Activated T-cell treated with anti-CD3 and anti-CD28 coated beads, Interleukin-2, amount 50 U/mL, for 72 hours (primary cell): ENCODE measurements at places on chromosomes 3 and 15. TPM values are rescaled to one million over a fixed set of nuclear protein-coding genes. Genes with fewer than 3 reads are reported as not detected.
A peak's percentile ranks its signal among the peaks of the same experiment; 100 is the strongest.

- no peaks in the 10 kb centered on the region for H3K4me1 ChIP-seq
- no peaks in the 10 kb centered on the region for H3K36me3 ChIP-seq
- DNase-seq, result no peak
- H3K4me3 ChIP-seq, result no peak overlapping the region
Observed at GRCh38 chr3:54065140-54065539, 57.2 kb upstream of the CACNA2D3 start.

GRCh38 chr15:100078511-100079220, 263.1 kb downstream of the ADAMTS17 start:
- no peak overlapping the region for H3K27ac ChIP-seq
- H3K4me1 ChIP-seq, result no peaks in the 10 kb centered on the region
- no peak for DNase-seq
- peaks cover 1% of the 10 kb centered on the region for H3K36me3 ChIP-seq
- no peaks in the 10 kb centered on the region for H3K27me3 ChIP-seq

DNA sequence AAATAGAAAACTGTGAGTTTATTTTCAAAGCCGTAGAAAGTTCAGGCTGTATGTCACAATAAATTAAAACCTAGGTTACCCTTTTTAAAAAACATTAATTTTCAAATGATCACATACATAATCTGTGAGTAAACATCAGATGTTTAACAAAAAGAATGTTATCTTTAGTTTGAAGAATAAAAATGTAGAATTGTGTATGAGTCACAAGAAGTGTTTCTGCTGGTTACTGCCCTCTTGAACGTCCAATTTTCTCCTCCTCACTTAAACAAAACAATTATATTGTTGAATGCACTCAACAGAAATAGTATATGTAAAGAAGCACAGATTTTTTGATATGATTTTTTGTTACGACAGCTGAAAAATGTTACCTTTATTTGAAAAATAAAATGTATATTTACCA, 855.1 kb downstream of the ROBO1 start:
- H3K4me3 ChIP-seq, result no peak overlapping the region
- no peaks in the 10 kb centered on the region for H3K4me1 ChIP-seq
- DNase-seq, result no peak

AQP9 gene
- total RNA-seq, result 0.36 TPM

HYKK gene
- 2.9 TPM for total RNA-seq

- no peaks in the 10 kb centered on the region for H3K27me3 ChIP-seq
- DNase-seq, result no peak
- no peaks in the 10 kb centered on the region for H3K4me1 ChIP-seq
- H3K36me3 ChIP-seq, result no peaks in the 10 kb centered on the region
Observed at GRCh38 chr3:168977716-168978374, 685.7 kb downstream of the MECOM start.

DNA sequence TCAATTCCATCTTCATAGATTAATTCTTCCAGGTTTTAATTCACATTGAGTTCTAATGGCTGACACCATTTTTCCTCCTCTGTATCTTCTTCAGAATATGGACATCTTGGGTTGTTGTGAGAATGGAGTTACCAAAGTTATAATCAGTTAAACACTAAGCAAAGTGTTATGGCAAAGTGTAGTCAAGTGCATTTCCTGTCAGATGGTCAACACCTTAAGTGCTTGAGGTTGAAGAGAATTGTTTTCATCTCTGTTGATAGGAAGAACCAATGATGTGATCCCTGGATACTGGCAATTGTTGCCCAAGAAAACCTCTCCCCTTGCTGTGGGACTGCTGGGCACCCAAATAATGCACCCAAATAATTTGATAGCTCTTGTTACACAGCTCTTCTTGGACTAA, 102.6 kb upstream of the SATB1 start:
- peaks cover 29% of the 10 kb centered on the region for H3K4me1 ChIP-seq
- H3K36me3 ChIP-seq, result peaks cover 18% of the 10 kb centered on the region
- no peak overlapping the region for H3K27ac ChIP-seq

- peaks cover 4% of the 10 kb centered on the region for H3K27me3 ChIP-seq
- no peak for DNase-seq
- no peak overlapping the region for H3K4me3 ChIP-seq
- no peaks in the 10 kb centered on the region for H3K36me3 ChIP-seq
- H3K27ac ChIP-seq, result no peak overlapping the region
Observed at GRCh38 chr3:125186800-125187598, 25.5 kb downstream of the SLC12A8 start.

DNA sequence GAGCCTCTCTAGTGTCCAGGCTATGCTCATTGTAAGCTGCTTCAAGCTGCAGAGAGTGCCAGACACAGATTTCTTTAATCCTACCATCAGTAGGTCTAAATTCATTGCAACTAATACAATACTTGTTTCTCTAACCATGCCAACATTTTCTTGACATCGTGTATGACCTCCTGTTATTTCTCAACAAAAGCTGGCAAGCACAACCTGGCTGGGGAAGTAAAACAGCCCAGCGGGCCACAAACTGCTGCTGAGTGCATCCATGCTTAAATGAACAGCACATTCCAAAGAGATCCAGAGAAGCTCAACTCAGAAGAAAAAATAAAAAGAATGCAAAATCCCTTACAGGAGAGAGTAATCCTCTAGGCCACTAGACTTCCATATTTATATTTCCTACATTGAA, 36.5 kb downstream of the GMNC start:
- no peak overlapping the region for H3K27ac ChIP-seq
- H3K36me3 ChIP-seq, result no peaks in the 10 kb centered on the region
- no peak for DNase-seq

GRCh38 chr3:153963012-153963411, 158.2 kb upstream of the ARHGEF26 start:
- H3K36me3 ChIP-seq, result no peaks in the 10 kb centered on the region
- peaks cover 24% of the 10 kb centered on the region for H3K27me3 ChIP-seq
- H3K4me3 ChIP-seq, result no peak overlapping the region
- no peak overlapping the region for H3K27ac ChIP-seq
- no peak for DNase-seq
- no peaks in the 10 kb centered on the region for H3K4me1 ChIP-seq

- no peak overlapping the region for H3K4me3 ChIP-seq
- DNase-seq, result no peak
- H3K27me3 ChIP-seq, result no peaks in the 10 kb centered on the region
- H3K27ac ChIP-seq, result peak overlapping the region; percentile 28
Observed at GRCh38 chr3:9980251-9980650, 6.4 kb downstream of the EMC3 start.

ADGRG7 gene
- not detected for total RNA-seq

GRM7 gene
- not detected for total RNA-seq

- peaks cover 41% of the 10 kb centered on the region for H3K4me1 ChIP-seq
- peaks cover 2% of the 10 kb centered on the region for H3K36me3 ChIP-seq
- H3K27me3 ChIP-seq, result peaks cover 68% of the 10 kb centered on the region
- peak overlapping the region; percentile 57 for H3K4me3 ChIP-seq
- no peak overlapping the region for H3K27ac ChIP-seq
- peak; percentile 47 for DNase-seq
Observed at GRCh38 chr15:70474471-70475406, 288.6 kb downstream of the UACA start.

DNA sequence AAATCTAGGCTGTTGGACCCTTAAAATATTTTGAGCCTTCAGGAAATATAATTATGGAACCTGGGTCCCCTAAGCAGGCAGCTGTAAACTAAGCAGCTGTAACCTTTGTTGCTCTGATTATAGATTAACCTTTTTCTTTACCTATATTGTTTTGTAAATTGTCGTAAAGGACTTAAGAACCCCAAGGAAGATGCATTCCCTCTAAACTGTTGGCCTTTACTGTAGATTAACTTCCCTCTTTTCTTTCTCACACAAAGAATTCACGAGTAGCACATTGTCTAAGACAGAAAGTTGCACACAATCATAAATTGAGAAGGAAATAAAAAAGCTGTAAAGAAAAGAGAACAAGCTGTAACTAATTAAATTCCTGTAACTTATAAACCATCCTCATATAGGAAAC, 877.3 kb downstream of the ROBO2 start:
- H3K36me3 ChIP-seq, result no peaks in the 10 kb centered on the region
- no peaks in the 10 kb centered on the region for H3K4me1 ChIP-seq
- H3K27ac ChIP-seq, result no peak overlapping the region
- H3K27me3 ChIP-seq, result no peaks in the 10 kb centered on the region
- no peak overlapping the region for H3K4me3 ChIP-seq

DNA sequence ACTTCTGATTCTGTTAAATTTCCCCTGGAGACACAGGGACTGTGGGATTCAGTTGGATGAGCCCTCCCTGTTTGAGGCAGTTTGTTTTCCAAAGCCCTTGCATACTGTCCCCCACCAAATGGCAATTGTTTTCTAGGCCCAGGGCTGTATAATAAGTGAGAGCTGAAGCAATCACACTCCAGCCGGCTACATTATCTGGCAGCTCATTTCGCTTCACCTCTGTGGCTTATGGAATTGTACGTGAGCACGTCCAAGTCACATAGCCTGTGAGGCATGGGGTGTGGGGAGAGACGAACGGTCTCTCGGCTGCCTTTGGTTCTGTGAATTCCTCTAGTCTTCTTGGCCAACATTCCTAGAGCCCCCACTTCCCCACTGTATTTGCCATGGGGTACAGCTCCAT, 10.7 kb downstream of the RBP2 start:
- H3K27ac ChIP-seq, result no peak overlapping the region
- no peak for DNase-seq
- H3K4me3 ChIP-seq, result no peak overlapping the region
- H3K4me1 ChIP-seq, result no peaks in the 10 kb centered on the region
- no peaks in the 10 kb centered on the region for H3K36me3 ChIP-seq
- no peaks in the 10 kb centered on the region for H3K27me3 ChIP-seq

GRCh38 chr3:126983653-126984390, 907 bp downstream of the PLXNA1 start:
- peaks cover 20% of the 10 kb centered on the region for H3K4me1 ChIP-seq
- H3K27me3 ChIP-seq, result peaks cover 13% of the 10 kb centered on the region
- H3K4me3 ChIP-seq, result peak overlapping the region; percentile 64
- H3K36me3 ChIP-seq, result no peaks in the 10 kb centered on the region
- no peak overlapping the region for H3K27ac ChIP-seq

GRCh38 chr15:44654858-44655257, 8.6 kb downstream of the SPG11 start:
- peaks cover 33% of the 10 kb centered on the region for H3K4me1 ChIP-seq
- peaks cover 17% of the 10 kb centered on the region for H3K36me3 ChIP-seq
- H3K27ac ChIP-seq, result no peak overlapping the region

GRCh38 chr3:125358923-125359322, 16.2 kb downstream of the ZNF148 start:
- peak overlapping the region; percentile 22 for H3K4me3 ChIP-seq
- H3K4me1 ChIP-seq, result peaks cover 61% of the 10 kb centered on the region
- no peak for DNase-seq

- no peaks in the 10 kb centered on the region for H3K4me1 ChIP-seq
- H3K4me3 ChIP-seq, result no peak overlapping the region
- no peaks in the 10 kb centered on the region for H3K36me3 ChIP-seq
- H3K27ac ChIP-seq, result no peak overlapping the region
- no peak for DNase-seq
- peaks cover 9% of the 10 kb centered on the region for H3K27me3 ChIP-seq
Observed at GRCh38 chr15:81547521-81548132, 173.6 kb upstream of the TMC3 start.

KIF23 gene
- 56.2 TPM for total RNA-seq

MESP2 gene
- not detected for total RNA-seq

DNA sequence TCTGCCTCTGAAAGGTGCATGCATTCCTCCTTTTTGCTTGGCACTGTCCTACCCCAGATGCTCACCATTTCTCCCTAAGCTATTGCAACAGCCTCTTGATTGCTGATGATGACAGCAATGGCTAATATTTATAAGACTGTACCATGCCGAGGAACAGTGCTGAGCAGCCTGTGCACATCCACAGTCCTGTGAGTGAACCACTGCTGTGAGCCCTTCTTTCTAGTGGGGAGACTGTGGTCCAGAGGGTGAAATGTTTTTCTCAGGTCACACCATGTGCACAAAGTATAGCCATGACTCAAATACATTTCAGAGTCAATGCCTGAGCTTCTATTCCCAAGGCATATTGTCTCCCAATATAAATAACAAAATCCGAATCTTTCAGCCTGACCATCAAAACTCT, 231.2 kb upstream of the LRTM1 start:
- H3K27me3 ChIP-seq, result no peaks in the 10 kb centered on the region
- no peak overlapping the region for H3K27ac ChIP-seq
- H3K4me1 ChIP-seq, result no peaks in the 10 kb centered on the region

TTLL13 gene
- 0.24 TPM for total RNA-seq

DNA sequence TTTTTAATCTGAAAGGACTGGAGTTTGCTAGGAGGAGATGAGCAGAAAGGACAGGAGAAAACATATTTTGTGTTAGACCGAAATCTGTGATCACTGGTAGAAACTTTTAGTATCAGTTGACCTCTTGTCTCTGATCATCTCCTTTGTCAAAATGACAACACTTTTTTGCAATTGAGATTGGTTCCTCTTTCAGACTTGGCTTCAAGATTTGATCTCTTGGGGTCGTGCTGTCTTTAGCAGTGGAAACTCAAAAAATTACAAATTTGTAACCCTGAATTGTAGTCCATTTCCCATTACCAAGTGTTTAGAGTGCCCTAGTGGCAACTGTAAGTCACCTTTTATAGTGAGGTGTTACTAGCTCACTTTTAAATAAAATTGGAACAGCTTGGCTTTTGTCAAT, 107.4 kb downstream of the KLHL25 start:
- no peaks in the 10 kb centered on the region for H3K27me3 ChIP-seq
- peaks cover 59% of the 10 kb centered on the region for H3K4me1 ChIP-seq
- H3K4me3 ChIP-seq, result peak overlapping the region; percentile 76

- no peaks in the 10 kb centered on the region for H3K4me1 ChIP-seq
- H3K36me3 ChIP-seq, result no peaks in the 10 kb centered on the region
- H3K27me3 ChIP-seq, result peaks cover 28% of the 10 kb centered on the region
- no peak overlapping the region for H3K4me3 ChIP-seq
- H3K27ac ChIP-seq, result no peak overlapping the region
Observed at GRCh38 chr3:140204271-140204984, 269.4 kb downstream of the CLSTN2 start.

SEMA5B gene
- total RNA-seq, result not detected

DNA sequence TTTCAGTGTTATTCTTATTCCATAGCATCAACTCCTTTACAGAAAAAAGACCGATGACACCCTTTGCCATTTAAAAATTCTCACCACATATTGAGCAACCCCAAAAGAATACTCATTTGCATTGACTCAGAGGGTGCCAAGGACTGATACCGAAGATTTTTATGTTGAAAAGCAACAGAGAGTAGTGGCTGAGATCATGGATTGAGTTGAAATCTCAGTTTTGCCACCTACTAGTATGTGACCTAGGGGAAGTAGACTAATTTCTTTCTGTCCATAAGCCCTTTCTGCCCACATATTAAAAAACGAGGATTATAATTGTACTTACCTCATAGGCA, 313.9 kb upstream of the SATB1 start:
- peaks cover 10% of the 10 kb centered on the region for H3K36me3 ChIP-seq
- peak overlapping the region; percentile 86 for H3K4me3 ChIP-seq
- H3K27ac ChIP-seq, result peak overlapping the region; percentile 100
- peak; percentile 37 for DNase-seq
- H3K27me3 ChIP-seq, result no peaks in the 10 kb centered on the region

NTRK3 gene
- total RNA-seq, result 8.9 TPM

DNA sequence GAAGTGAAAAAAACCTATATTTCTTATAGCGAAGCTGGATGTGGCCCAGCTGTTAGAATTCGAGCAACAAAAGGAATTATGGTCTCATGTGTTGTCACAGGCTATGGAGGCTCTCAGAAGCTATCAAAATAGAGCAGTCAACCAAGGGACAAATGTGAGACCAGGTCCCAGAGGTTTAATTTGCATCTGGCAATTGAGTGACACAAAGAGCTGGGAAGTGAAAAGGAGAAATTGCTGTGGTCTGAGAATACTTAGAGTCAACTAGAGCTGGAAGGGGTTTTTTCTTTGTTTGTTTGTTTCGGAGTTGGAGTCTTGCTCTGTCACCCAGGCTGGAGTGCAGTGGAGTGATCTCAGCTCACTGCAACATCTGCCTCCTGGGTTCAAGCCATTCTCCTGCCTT, 61.3 kb upstream of the SMAD3 start:
- H3K27me3 ChIP-seq, result peaks cover 4% of the 10 kb centered on the region
- no peak overlapping the region for H3K27ac ChIP-seq
- no peak overlapping the region for H3K4me3 ChIP-seq
- H3K36me3 ChIP-seq, result no peaks in the 10 kb centered on the region
